ENCODE measurements at places on chromosomes 3 and 15.

DNA sequence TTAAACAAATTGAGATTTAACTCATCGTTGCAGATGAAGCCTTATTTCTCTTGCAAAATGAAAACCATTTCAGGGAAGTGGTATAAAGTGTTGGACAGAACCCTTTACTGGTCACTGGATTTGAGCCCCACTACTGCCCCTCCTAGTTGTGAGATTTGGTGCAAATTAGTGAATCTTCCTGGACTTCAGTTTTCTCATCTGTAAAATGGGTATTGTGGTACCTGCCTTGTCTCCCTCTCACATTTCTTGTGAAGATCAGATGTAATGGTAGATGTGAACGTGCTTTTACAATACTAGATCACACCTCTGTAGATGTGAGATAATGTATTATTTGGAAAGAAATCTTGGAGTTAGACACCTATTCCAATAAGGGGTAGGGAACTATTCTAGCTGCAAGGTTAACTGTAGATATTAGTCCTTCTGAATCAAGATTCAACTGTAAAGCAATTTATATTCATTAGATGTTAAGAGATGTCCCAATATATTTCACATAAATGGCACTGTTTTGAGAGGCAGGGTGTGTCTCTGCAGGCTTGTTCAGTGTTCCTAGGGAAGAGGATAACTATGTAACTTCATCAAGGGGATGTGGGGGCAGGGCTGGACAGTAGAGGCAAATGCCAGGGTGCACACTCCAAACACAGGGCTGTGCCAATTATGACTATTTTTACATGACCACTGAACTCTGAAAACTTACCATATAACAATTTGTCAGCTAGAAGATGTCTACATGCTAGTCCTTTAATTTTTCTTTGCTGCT, 112.4 kb upstream of the PFN2 start:
- no peak for DNase-seq

GRCh38 chr3:52494445-52494844, 693 bp upstream of the STAB1 start:
- no peak for DNase-seq

DNA sequence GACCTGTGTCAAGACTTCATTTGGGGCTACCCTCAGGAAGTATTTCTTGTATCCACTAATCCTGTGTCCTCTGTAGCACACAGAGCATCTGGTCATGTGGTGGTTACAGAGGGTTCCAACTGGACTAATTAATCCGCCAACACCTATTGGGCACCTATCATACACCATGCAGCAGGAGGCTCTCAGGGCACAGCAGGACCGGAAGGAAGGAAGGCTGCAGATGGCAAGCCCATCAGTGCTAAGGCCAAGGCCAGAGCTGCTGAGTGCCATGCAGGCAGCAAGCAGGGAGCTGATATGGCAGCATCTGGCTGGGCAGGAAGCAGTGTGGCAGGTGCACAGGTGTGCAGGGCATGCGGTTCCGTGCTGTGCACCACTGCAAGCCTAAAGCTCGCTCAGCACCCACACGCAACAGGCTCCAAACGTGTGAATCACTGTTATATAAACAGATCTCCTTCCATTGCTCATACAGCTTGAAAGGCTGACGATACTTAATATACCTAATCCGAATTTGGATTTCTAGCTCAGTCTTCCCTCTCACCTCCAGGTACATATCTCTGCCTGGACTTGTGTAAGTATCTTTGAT, 64.4 kb upstream of the SNRPA1 start:
- DNase-seq = no peak

- DNase-seq = no peak
Measured at GRCh38 chr3:12856626-12857025, 15.3 kb upstream of the RPL32 start.

- peak; percentile 36 for DNase-seq
Measured at GRCh38 chr15:29035336-29036285, 149.8 kb downstream of the APBA2 start.

- no peak for DNase-seq
Measured at GRCh38 chr3:14691239-14691638, 16.3 kb downstream of the C3orf20 start.

GRCh38 chr15:55627730-55628368, 39.7 kb upstream of the PYGO1 start:
- no peak for DNase-seq

DNA sequence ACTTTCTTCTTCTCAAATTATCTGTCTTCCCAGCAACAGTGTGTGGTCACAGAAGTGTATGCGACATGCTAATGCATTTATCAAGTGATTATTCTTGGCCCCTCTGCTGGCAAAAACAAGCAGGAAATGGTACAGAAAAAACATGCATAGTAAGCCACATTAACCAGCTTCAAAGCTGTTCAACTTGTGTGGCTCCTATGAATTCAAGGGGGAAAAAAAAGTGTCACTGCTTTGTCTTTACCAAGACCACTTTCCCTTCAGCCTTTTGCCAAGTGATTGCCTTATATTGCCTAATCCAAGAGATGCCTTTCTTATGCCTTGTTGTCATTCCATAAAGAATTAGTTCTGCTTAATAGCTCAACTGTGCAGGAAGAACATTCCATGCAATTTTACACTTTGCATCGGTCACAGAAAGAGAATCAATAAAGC, 39.1 kb downstream of the PRTG start:
- DNase-seq = no peak

- DNase-seq = no peak
Measured at GRCh38 chr3:196458063-196458462, 25.8 kb upstream of the UBXN7 start.

- DNase-seq = no peak
Measured at GRCh38 chr3:12288182-12289129, at the start of gene PPARG. PPARG (plus strand) TSS chr3:12289070; CDS start chr3:12379712, 90,642 bp downstream.

GRCh38 chr15:77659350-77660321, 26.9 kb upstream of the LINGO1 start:
- DNase-seq = no peak

GRCh38 chr3:30737743-30738499, 131.5 kb downstream of the TGFBR2 start:
- DNase-seq = no peak

GRCh38 chr15:85710340-85710842, 84.3 kb downstream of the KLHL25 start:
- DNase-seq = no peak

- DNase-seq = no peak
Measured at GRCh38 chr3:8665407-8665896, 20.9 kb upstream of the SSUH2 start.

DNA sequence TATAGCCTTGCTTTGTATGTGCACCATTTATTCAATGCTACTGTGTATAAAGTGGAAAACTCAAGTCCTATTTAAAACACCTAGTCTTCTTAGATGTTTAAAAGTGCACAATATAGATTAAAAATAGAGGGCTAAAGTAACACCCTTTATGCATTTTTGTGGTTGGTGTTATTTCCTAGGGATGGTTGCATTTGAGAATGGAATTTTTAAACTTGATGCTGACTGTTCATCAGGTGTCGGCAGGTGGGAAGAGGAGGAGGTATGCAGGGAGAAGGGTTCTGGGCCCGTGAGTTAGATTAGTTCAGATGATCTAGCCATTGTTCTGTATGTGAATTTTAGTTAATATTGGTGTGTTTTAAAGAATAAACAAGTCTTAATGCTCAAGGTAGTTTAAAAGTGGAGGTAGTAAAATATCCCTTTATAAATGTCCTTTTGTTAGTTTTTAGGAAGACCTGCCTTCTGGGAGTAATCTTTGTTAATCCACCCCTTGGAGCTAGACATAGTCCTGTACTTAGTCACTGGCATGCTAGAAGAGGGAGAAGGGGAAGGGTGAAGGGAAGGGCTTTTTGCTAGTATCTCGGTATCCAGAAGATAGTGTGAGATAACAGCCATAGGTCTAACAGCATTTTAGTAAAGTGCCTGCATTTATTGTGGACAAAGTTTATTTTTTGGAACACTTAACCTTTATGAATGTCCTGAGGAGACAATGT, 8.1 kb upstream of the SRPRB start:
- no peak for DNase-seq

DNA sequence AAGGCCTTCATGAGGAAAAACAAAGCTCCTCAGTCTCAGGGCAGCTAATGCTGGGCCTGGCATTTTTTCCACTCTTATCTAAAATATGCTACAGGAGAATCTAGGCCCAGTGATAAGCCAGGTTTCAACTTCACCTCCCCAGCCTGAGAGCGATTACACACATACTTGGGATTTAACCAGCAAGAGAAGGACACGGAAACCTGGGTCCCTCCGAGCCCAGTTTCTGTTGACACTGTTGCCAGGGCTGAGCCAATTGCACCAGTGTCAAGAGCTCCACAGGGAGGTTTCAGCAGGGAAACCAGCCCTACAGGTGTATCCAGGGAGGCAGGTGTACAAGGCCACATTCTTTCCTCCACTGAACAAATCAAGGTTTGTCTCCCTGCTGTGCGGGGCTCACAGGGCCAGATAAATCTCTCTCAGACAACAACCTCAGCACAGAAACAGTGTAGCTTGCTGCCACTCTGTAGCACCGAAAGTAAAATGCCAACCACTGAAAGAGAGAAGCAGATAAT, 85.4 kb downstream of the MAGI1 start:
- no peak for DNase-seq

DNA sequence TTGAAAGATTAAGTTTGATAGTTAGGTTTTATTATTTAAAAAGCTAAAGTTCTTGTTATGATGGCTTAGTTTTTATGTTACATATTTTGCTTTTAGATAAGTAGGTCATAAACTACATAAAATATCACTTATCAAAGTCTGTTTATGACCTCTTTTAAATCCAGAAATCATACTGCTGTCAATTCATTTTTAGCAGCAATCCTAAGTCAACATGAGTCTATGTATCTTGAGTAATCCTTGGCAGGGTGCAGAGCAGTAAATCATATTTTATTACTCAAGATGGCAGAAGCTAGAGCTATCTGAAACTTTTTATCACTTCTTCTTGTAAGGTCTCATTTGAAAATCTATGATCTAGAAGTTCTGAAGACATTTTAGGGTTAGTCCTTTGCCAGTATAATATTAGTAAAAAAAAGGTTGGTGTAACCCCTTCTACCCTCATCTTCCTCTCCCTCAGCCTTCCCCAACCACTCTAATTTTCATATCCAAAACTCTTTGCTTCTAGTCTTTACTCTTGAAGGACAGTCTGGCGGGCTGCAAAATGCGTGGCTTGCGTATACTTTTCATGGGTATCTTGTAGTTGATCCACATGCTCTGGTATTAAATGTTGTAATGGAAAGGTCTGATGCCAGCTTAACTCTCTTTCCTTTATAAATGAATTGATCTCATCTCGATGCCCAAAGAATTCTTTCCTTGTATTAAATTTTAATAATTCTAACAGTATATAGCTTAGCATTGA, 134.0 kb upstream of the THRB start:
- DNase-seq = no peak

GRCh38 chr3:129365296-129366136, 62.9 kb downstream of the EFCAB12 start:
- no peak for DNase-seq
